ENCODE measurements at places on chromosomes 1 and 21.
A peak's percentile ranks its signal among the peaks of the same experiment; 100 is the strongest.

- no peak for DNase-seq
Observed at GRCh38 chr1:9575486-9575885, 13.2 kb upstream of the TMEM201 start.

GRCh38 chr1:43239484-43239883 is 30.3 kb upstream of the TMEM125 start:
- no peak for DNase-seq

- DNase-seq, result no peak
Observed at GRCh38 chr1:94022471-94023189, 98.3 kb downstream of the ABCA4 start.

DNA sequence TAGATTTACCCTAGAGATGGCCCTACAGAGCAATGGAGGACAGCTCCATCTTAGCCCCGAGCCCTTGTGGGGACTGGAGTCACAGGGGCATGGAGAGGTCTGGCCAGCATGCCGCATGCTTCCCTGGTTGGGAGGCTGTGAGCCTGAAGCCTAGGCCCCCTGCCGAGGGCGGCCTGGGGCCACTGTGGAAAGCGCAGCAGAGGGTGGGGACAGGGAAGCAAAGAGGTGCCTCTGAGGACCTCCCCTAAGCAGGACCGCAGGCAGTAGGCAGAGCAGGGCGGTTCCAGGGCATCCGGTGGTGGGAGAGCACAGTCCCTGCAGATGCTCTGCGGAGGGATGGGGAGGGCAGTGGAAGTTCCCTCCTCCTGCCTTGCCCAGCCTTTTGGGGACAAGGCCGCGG is 26.5 kb upstream of the PEF1 start:
- DNase-seq, result peak; percentile 65

DNA sequence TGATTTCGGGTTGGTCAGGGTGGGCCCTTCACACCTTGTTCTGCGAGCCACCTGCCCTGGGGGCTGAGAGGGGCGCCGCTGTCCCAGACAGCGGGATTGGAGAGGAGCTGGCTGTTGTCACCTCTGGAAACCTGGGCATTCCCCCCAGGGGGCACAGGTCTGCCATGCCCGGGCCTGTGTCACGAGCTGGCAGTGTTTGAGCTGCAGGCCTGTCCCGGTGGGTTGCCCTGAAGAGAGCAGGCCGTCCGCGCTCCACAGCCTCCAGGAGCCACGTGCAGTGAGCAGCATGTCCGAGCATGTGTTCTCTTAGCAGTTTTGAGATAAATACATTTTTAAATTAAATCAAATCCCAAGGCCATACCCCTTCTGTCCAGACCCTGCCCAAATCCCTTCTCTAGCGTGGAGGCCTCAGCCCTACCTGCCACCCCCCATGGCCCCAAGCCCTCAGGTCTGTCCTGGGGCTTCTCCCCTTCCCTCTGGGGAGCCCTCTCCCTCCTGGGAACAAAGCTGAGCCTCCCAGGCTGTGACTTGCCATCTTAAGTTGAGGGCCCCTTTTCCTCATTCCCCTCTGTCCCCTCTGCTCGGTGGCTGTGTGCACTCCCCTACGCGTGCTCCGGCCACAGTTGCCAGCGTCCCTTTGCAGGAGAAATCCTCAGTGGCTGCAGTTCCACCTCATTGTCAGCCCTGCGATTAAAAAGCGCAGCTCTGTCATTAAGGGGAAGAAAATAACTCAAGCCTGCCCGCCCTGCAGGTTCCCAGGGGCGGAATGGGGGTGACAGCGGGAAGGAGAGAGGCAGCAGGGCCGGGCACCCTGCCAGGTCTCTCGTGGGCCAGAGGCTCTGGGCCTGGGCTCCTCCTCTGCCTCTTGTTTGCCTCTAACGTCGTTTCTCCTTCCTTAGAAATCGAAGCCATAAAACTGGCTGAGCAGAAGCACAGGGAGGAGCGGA is 26.6 kb downstream of the SLX9 start:
- DNase-seq, result no peak

- no peak for DNase-seq
Observed at GRCh38 chr1:29396438-29397255, 160.3 kb downstream of the PTPRU start.

DNA sequence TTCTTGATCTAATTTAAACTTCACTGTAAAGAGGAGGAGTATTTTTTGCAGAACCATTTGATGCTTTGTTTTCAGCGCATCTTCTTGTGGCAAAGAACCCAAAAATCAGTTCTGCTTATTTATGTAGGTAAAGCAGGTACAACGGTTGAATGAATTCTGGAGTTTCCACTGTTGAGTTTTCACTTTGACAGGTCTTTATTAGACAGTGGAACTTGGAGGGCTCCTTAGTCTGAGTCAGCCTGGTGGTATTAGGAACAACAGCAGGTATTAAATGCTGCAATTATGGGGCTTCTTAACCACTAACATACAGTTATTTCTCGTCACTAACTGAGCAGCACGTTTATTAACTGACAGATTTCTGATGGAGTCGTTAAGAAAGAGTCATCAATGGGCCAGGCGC is 1.2 kb downstream of the LRIG2 start:
- no peak for DNase-seq

DNA sequence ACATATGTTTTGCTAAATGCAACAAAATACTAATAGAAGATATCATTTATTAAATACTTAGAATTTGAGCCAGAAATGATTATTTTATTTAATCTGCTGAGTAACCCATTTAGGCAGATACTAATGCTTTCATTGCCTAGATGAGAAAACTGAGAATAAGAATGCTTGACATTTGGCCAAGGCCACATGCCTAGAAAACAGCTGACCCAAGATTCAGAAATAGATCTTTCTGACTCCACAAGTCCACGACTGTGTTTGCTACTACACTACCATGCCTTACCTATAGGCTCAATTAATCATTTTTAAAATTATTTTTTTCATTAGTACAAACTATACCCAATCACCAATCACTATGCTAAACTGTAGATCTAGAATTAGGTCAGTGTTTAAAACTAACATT is 129.7 kb downstream of the ATP1B1 start:
- DNase-seq, result no peak

DNA sequence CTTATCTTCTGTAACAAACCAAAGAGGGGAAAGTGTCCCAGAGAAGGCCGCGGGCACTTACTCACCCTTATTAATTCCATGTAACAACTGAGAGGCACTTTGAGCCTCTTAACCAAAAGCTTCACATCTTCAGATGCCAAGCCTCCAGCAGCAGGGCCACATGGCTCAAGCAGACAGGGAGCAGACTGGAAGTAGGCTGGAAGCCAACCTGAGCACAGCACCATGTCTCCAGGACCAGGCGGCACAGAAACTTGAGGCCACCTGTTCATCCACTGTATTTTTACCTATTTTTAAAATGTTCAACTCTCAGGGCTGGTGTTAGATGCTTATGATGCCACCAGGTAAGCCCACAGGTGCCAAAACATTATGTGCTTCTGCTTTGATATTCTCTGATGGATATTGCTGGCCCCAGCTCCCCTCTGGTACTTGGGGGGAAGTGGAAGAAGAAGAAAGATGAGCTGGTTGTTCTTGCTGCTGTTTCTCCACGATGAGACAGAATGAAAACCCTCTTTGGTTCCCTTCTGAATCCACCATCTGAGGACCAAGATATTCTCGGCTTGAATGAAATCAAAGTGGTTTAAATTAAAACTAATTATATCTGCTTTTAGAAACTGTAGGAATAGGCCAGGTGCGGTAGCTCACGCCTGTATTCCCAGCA is 30.6 kb upstream of the SDE2 start:
- DNase-seq, result peak; percentile 41

DNA sequence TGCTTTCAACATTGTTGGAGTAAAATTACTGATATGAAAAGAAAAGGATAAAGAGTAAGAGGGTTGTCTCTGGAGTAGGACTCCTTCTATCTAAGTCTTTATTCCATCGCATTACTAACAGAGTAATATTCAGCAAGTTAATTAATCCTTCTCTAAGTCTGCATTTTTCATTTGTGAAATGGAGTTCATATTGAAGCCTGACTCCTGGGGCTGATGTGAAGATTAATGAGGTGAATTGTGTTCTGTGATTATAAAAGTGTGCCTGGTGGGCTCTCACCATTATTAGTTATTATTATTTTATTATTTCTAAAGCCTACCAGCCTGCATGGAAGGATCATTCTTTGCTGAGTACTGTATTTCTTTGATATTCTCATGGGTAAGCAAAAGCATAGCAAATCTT is 1096.7 kb downstream of the KCNT2 start:
- no peak for DNase-seq

- DNase-seq, result no peak
Observed at GRCh38 chr1:173418107-173418985, 58.8 kb upstream of the PRDX6 start.
